ENCODE measurements at places on chromosomes 3 and 15.
A peak's percentile ranks its signal among the peaks of the same experiment; 100 is the strongest.

GRCh38 chr15:99452728-99453636 lies 112.8 kb upstream of the MEF2A start:
- DNase-seq, result peak; percentile 71

DNA sequence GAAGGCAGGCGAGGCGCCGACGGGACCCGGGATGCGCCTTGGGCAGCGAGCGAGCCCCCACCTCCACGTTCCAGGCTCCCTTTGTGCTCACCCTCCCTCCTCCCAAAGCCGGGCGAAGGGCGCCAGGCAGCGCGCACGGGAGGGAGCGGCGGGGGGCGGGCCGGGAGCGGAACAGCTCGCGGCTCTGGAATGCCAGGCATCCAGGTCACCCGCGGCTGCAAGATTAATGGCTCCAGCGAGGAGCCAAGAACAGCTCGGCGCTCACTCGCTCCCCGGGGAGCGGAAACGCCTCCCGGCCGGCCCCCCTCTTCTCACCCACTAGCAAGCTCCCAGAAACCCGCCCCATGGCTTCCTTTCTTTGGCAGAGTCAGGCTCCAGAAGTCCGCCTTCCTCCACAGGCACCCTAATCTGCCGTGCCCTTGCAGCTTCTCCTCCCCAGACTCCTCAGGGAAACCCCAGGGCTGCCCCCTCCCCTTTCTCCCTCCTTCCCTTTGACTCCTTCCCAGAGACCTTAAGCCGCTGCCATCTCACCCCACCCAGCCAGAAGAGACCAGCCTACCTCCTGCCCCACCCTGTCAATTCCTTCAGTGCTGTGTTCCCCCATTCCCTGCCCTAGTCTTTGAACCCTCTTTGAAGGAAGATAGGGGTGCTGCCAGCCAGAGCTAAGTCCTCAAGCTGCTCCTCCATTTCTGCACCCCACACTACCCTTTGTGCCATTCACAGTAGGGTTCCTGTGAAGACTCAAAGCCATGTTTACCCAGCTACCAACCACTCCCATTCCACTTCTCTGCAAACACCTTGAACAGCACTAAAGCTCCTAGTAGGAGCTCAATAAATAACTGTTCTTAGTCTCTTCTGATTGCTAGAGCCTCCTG lies 9.9 kb downstream of the AMOTL2 start:
- DNase-seq, result peak; percentile 11

- peak; percentile 24 for DNase-seq
Measured at GRCh38 chr3:173238091-173238490, 97.1 kb upstream of the SPATA16 start.

- DNase-seq, result no peak
Measured at GRCh38 chr3:157330206-157330605, 106.4 kb upstream of the PTX3 start.

DNA sequence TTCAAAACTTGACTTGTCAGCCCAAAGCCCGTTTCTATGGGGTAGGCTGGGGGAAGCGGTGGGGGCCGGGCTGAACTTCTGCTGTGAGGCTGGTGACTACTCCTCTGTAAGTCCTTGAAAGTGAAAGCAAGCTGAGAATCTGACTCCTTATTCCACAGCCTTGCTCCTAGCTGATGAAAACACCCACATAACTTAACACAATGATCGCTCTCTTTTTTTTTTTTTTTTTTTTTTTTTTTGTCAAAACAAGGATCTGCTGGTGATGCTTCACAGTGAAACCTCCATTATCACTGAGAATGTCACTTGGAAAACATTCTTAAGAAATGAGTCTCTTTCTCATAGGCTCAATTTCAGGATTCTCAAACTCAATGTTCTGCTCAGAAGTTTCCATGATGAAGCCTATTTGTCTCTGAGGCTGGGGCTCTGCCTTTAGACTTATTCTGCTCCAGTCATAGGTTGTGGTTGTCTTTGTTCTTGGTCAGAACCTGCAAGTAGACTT lies 31.4 kb upstream of the TKT start:
- DNase-seq, result no peak
